ENCODE measurements at places on chromosomes 11 and 22. TPM values are rescaled to one million over a fixed set of nuclear protein-coding genes. Genes with fewer than 3 reads are reported as not detected.

Gene FAM180B
- 0.16 TPM for total RNA-seq

Gene SORL1
- total RNA-seq, result 76.3 TPM

Gene EXPH5
- total RNA-seq, result 3.1 TPM

Gene KLHDC7B
- total RNA-seq, result not detected

Gene HIPK3
- total RNA-seq, result 290 TPM

Gene CD3D
- total RNA-seq, result not detected

Gene MYO18B
- total RNA-seq, result 0.31 TPM

Gene CEND1
- 5.9 TPM for total RNA-seq

Gene SLC39A13
- total RNA-seq, result 8.9 TPM

Gene CYTH4
- total RNA-seq, result 2.3 TPM

Gene OR4S1
- not detected for total RNA-seq

Gene RIBC2
- not detected for total RNA-seq

Gene GAB2
- total RNA-seq, result 23.1 TPM

Gene CCDC134
- 12.2 TPM for total RNA-seq

Gene POU2AF2
- not detected for total RNA-seq

Gene PTH
- not detected for total RNA-seq

Gene PACSIN3
- 3.9 TPM for total RNA-seq

Gene MRGPRX3
- not detected for total RNA-seq

Gene MMP10
- not detected for total RNA-seq

Gene MPZL2
- total RNA-seq, result 1.4 TPM

Gene AAMDC
- 8.6 TPM for total RNA-seq

Gene KREMEN1
- total RNA-seq, result 18.9 TPM

Gene NDUFV1
- 129 TPM for total RNA-seq

Gene SCN3B
- 54.4 TPM for total RNA-seq

Gene BUD13
- 15.4 TPM for total RNA-seq

Gene PRR33
- not detected for total RNA-seq

Gene SLCO2B1
- 9.2 TPM for total RNA-seq

Gene CD81
- total RNA-seq, result 69.4 TPM
